ENCODE measurements at places on chromosomes 4 and X.

GRCh38 chrX:107429090-107429489, 20.4 kb upstream of the FRMPD3 start:
- no peak for DNase-seq

DNA sequence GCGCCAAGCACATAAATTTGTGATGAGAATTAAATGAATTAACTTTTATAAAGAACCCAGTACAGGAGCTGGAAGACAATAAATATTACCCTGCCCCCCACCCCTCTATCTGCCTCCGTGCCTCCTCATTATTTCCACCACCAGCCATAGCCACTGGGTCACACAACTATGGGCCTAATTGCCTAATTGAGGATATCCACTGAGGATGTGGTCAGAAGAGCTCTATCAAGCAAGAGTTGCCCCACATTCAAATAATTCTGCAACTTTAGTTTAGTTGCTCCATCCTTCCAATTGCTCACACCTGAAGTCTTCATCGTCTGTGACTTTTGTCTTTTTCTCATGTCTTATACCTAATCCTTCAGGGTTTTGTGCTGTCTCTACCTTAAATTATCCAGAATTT, 9.5 kb upstream of the CXCL8 start:
- DNase-seq, result no peak

DNA sequence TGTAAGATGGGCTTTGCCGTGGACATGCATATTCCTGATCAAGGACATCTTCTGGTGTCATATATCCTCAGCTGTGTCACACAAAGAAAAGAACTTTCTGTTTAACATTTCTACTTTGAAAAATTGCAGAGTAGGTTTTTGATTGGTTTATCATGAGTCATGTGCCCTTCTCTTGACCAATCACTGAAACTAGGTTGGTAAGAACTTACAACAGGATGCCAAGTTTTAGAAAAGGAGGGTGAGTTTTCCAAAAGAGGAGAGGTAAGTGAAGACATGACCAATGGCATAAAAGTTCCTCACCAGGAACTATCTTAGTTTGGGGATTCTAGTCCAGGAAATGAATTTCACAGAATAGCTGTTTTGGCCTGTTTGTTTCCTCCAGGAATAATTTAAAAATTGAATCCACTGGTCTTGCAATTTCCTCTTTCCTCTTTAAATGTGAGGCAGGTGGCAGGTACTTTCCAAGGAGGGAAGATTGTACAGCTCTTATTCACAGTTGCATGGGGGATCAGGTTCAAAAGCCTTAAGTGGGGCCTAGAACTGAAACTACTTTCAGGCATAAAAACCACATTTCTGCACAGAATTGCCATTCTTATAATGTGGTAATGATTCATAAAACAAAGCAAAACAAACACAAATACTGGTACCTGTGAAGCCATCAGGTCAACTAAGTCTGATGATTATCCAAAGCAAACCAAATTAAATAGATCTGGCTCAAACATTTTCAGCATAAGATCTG, 1114.5 kb upstream of the LCORL start:
- DNase-seq, result no peak

GRCh38 chr4:169810325-169811323, 52.9 kb upstream of the HPF1 start:
- peak; percentile 47 for DNase-seq

- no peak for DNase-seq
Observed at GRCh38 chr4:185638093-185638492, 102.8 kb upstream of the PDLIM3 start.

DNA sequence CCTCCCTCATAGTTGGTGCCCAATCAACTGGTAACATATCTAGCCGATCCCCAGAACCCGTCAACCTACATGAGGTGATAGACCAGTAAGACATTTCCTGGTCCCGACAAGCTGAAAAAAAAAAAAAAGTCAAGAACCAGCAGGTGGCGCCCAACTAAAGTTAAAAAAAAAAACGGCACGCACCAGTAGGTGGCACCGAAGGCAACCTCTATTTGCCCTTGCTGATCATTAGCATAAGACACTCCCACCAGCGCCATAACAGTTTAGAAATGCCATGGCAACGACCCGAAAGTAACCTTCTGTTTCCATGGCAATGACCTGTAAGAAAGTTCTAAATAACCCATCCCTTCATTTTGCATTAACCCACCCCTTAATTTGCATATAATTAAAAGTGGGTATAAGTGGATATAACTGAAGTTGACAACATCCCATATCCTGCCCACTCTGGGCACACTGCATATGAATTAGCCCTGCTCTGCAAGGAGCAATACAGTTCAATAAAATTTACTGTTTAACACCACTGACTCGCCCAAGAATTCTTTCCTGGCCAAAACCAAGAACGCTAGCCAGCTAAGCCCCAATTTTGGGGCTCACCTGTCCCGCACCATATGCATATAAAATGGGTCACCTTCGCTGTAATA, 83.9 kb upstream of the SPANXB1 start:
- peak; percentile 5 for DNase-seq

GRCh38 chr4:105350859-105351490, 122.9 kb downstream of the PPA2 start:
- DNase-seq, result no peak

- no peak for DNase-seq
Observed at GRCh38 chr4:37393889-37394288, 149.3 kb downstream of the NWD2 start.

DNA sequence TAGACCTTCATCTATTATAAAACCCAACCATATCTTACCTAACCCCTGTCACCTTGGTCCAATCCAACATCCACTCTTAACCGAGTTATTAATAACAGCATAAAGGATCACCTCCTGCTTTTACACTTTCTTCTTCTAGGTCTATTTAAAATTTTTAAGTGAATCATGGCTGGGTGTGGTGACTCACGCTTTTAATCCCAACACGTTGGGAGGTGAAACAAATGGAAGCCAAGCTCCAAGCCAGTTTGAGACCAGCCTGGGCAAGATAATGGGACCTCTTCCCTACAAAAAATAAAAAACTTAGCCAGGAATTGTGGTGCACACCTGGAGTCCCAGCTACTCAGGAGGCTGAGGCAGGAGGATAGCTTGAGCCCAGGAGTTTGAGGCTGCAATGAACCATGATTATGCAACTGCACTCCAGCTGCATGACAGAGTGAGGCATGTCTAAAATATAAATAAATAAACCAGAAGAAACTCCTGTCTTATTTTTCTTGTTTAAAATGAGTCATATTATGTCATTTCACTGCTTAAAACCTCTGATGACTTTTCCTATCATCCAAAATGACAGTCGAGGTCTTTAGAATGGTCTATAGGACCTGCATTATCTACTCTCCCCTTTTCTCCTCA, 188.4 kb downstream of the GASK1B start:
- no peak for DNase-seq

- peak; percentile 82 for DNase-seq
Observed at GRCh38 chr4:6986072-6986780, 56.9 kb upstream of the TADA2B start.

DNA sequence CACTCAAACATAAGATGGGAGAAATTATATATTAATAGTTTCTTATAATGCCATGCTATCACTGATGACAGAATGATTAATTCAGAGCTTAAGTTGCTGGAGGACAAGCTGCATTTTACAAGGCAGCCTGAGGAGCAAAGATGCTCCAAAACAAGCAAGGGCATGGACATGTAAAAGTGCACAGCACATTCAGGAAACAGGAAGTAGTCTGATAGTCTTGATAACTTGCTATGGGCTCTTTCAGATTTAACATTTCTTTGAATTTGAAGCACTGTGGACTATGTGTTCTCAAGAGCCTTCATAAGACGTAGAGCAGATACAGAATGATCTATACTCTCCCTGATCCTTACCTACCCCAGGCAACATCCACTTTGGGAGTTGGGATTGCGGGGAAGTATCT, 50.0 kb downstream of the AMMECR1 start:
- DNase-seq, result no peak

DNA sequence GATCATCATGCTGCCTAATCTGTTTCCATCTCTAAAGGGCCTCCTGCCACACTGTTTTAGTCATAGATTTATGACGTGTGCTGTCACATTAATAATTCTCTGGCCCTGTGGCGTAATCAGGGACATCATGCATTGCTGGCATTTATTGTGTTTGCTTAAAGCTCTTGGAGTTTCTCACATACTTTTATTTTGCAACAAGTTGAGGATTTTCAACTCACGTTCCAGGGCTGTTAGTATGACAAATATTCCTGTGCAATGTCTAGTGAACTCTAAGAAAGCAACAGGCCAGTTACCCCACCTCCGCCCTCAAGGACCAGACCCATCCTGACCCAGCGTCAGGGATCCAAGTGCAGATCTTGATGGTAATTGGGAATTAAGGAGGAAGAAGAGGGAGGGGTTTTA, 7.8 kb upstream of the PIGA start:
- no peak for DNase-seq

GRCh38 chr4:8303485-8304281, 34.1 kb downstream of the HTRA3 start:
- DNase-seq, result peak; percentile 81

DNA sequence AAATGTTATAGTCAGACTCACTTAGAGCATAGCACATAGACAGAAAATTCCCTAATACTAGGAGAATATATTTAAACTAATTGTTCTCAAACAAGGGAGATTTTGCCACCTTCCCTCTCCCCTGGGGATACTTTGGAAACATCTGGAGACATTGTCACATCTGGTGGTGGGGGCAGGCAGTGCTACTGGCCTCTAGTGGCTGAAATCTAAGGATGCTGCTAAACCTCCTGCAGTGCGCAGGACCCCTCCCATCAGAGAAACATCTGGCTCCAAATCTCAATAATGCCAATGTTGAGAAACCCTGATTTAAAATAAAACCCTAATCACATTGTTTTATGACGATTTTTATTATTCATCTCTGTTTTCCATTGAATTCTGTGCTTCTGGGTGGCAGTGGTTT, 244.9 kb downstream of the FRMPD4 start:
- no peak for DNase-seq

DNA sequence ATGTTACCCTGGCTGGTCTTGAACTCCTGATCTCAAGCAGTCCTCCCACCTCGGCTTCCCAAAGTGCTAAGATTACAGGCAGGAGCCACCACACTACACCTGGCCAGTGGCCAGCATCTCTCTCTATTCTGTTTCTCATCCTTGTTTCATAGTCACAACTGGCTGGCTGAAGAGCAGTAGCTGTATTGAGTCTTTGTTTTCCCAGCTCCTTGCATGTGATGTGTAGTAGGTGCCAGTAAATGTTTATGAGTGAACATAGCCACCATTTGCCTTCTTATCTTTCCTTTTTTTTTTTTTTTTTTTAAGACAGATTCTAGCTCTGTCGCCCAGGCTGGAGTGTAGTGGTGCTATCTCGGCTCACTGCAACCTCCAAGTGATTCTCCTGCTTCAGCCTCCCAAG, 23.6 kb downstream of the NUDT9 start:
- DNase-seq, result no peak

DNA sequence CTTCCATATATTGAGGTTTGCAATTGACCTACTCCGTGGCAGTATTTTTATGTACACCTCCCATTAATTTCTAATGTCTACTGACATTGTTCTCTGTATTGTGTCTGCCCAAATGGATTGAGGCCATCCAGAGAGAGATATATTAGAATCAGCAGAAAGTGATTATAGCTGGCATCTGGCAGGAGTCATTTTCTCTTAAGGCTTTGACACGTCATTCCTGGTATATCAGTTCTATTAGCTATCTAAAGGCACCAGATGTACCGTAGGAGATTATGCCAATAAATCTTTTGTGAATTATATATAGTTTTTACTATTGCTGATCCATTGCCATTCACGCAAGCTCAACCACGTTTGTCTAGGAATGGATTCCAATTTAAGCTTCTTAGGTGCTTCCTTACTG, 1026.4 kb upstream of the IGFBP7 start:
- no peak for DNase-seq
